ENCODE measurements at places on chromosomes 13 and 19. TPM values are rescaled to one million over a fixed set of nuclear protein-coding genes. Genes with fewer than 3 reads are reported as not detected.
A peak's percentile ranks its signal among the peaks of the same experiment; 100 is the strongest.

GRCh38 chr13:88144580-88144979 lies 473.4 kb downstream of the SLITRK5 start:
- H3K4me1 ChIP-seq = no peaks in the 10 kb centered on the region
- no peaks in the 10 kb centered on the region for H3K36me3 ChIP-seq
- no peak overlapping the region for H3K4me3 ChIP-seq
- H3K27ac ChIP-seq = no peak overlapping the region
- H3K27me3 ChIP-seq = no peaks in the 10 kb centered on the region

DNA sequence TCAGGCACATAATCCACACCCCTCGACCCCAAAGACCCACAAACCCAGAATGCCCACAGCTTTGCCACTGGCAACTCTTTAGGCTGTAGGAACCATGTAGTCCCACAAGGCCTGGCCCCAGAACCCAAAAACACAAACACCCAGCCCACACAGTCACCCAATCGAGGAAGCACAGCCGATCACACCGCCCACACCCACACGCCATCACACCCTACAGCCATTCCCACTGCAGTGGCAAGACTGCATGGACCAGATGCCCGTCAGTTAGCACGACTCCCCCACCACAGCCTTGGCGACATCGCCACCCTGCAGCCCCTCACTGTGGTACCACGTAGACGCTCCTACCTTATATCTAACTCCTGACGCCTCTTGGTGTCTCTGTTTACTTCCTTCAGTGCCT lies 24.0 kb upstream of the MEIS3 start:
- no peak overlapping the region for H3K4me3 ChIP-seq
- peaks cover 2% of the 10 kb centered on the region for H3K36me3 ChIP-seq
- no peak for DNase-seq
- no peak overlapping the region for H3K27ac ChIP-seq
- peaks cover 51% of the 10 kb centered on the region for H3K4me1 ChIP-seq

- H3K27me3 ChIP-seq = no peaks in the 10 kb centered on the region
- no peak for DNase-seq
- H3K4me3 ChIP-seq = no peak overlapping the region
- H3K36me3 ChIP-seq = peaks cover 2% of the 10 kb centered on the region
These were observed 347.7 kb upstream of the SPRY2 start for GRCh38 chr13:80688593-80688992.

GRCh38 chr13:54852831-54853230 lies 1824.2 kb downstream of the OLFM4 start:
- no peaks in the 10 kb centered on the region for H3K4me1 ChIP-seq
- H3K27me3 ChIP-seq = no peaks in the 10 kb centered on the region
- no peak for DNase-seq
- H3K4me3 ChIP-seq = no peak overlapping the region
- H3K36me3 ChIP-seq = no peaks in the 10 kb centered on the region
- H3K27ac ChIP-seq = no peak overlapping the region

DNA sequence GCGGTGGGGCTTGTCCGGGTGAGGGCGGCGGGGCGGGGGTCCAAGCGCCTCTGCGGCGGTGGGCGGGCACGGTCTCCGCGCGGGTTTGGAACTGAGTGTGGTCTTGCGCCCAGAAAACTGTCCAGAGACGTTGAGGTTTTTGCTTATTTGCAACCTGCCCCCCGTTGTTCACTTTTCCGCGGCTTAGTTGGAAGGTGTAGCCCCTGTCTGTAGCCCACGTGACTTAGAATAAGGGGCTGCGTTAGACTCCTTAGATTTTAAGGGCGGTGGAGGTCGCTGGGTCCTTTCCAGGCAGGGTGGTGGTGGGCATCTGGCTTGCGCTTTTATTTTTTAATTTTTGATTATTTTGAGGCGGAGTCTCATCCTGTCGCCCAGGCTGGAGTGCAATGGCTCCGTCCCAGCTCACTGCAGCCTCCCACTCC lies 748 bp downstream of the RPS15 start:
- DNase-seq = no peak
- peaks cover 34% of the 10 kb centered on the region for H3K4me1 ChIP-seq
- H3K4me3 ChIP-seq = peak overlapping the region; percentile 99
- peaks cover 12% of the 10 kb centered on the region for H3K36me3 ChIP-seq
- no peaks in the 10 kb centered on the region for H3K27me3 ChIP-seq

CCDC70 gene
- not detected for total RNA-seq

RDH8 gene
- total RNA-seq = not detected

ETV2 gene
- 1.7 TPM for total RNA-seq

- no peaks in the 10 kb centered on the region for H3K36me3 ChIP-seq
- no peak overlapping the region for H3K27ac ChIP-seq
- H3K27me3 ChIP-seq = peaks cover 8% of the 10 kb centered on the region
- H3K4me1 ChIP-seq = peaks cover 17% of the 10 kb centered on the region
- DNase-seq = no peak
These were observed 41.0 kb downstream of the CCDC70 start for GRCh38 chr13:51902776-51903175.

CCL25 gene
- not detected for total RNA-seq

FXYD1 gene
- 1.6 TPM for total RNA-seq

GRCh38 chr19:2856457-2857050 lies 10.6 kb upstream of the ZNF556 start:
- H3K27me3 ChIP-seq = no peaks in the 10 kb centered on the region
- peaks cover 33% of the 10 kb centered on the region for H3K36me3 ChIP-seq
- H3K27ac ChIP-seq = no peak overlapping the region
- H3K4me3 ChIP-seq = peak overlapping the region; percentile 13
- H3K4me1 ChIP-seq = peaks cover 12% of the 10 kb centered on the region

- no peaks in the 10 kb centered on the region for H3K27me3 ChIP-seq
- peak overlapping the region; percentile 72 for H3K4me3 ChIP-seq
- no peak for DNase-seq
- peaks cover 76% of the 10 kb centered on the region for H3K4me1 ChIP-seq
- peaks cover 12% of the 10 kb centered on the region for H3K36me3 ChIP-seq
- H3K27ac ChIP-seq = peak overlapping the region; percentile 72
These were observed 8.5 kb downstream of the MOB3A start for GRCh38 chr19:2087621-2088100.

- H3K36me3 ChIP-seq = no peaks in the 10 kb centered on the region
- no peaks in the 10 kb centered on the region for H3K27me3 ChIP-seq
- no peak for DNase-seq
- no peaks in the 10 kb centered on the region for H3K4me1 ChIP-seq
These were observed 118.4 kb upstream of the CLDN10 start for GRCh38 chr13:95434111-95434510.

ATP7B gene
- total RNA-seq = 3.0 TPM

GJA3 gene
- 0.74 TPM for total RNA-seq

- DNase-seq = no peak
- H3K4me3 ChIP-seq = no peak overlapping the region
- H3K27ac ChIP-seq = no peak overlapping the region
These were observed 140.2 kb upstream of the MIR17HG start for GRCh38 chr13:91207261-91207660.

- no peak overlapping the region for H3K27ac ChIP-seq
- H3K4me3 ChIP-seq = no peak overlapping the region
- no peak for DNase-seq
- no peaks in the 10 kb centered on the region for H3K4me1 ChIP-seq
- H3K27me3 ChIP-seq = no peaks in the 10 kb centered on the region
These were observed 434.2 kb upstream of the PRR20A start for GRCh38 chr13:56706485-56706884.

- H3K36me3 ChIP-seq = no peaks in the 10 kb centered on the region
- no peak for DNase-seq
- H3K27ac ChIP-seq = no peak overlapping the region
- no peaks in the 10 kb centered on the region for H3K4me1 ChIP-seq
These were observed 497.1 kb upstream of the ARGLU1 start for GRCh38 chr13:107065036-107065435.

- H3K4me3 ChIP-seq = no peak overlapping the region
- peaks cover 25% of the 10 kb centered on the region for H3K27me3 ChIP-seq
- H3K27ac ChIP-seq = no peak overlapping the region
These were observed 1.4 kb downstream of the SPRY2 start for GRCh38 chr13:80339563-80339911.

DNA sequence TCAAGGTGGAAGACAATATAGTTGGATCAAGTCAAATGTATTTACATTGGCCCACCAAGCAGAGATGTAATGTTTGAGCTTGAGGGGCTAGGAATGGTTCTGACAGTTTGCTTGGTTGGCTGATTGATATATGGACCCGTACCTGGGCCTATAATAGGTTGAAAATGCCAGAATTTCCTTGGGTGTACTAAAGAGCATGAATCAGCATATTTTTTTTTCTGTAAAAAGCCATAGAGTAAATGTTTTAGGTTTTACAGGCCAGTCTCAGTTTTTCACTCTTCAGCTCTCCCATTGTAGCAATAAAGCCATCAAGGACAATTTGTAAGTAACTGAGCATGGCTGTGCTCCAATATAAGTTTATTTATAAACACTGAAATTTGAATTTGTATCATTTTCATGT lies 26.9 kb downstream of the FXYD5 start:
- DNase-seq = no peak
- no peak overlapping the region for H3K4me3 ChIP-seq
- no peaks in the 10 kb centered on the region for H3K36me3 ChIP-seq
- H3K27ac ChIP-seq = no peak overlapping the region

All from activated T-cell treated with anti-CD3 and anti-CD28 coated beads, Interleukin-2, amount 50 U/mL, for 72 hours (primary cell).